ENCODE measurements at places on chromosomes 4 and X. TPM values are rescaled to one million over a fixed set of nuclear protein-coding genes. Genes with fewer than 3 reads are reported as not detected.

GRCh38 chr4:182809417-182810102 lies 107.6 kb downstream of the DCTD start:
- H3K4me1 ChIP-seq = peaks cover 5% of the 10 kb centered on the region
- DNase-seq = no peak
- peaks cover 29% of the 10 kb centered on the region for H3K27me3 ChIP-seq

DNA sequence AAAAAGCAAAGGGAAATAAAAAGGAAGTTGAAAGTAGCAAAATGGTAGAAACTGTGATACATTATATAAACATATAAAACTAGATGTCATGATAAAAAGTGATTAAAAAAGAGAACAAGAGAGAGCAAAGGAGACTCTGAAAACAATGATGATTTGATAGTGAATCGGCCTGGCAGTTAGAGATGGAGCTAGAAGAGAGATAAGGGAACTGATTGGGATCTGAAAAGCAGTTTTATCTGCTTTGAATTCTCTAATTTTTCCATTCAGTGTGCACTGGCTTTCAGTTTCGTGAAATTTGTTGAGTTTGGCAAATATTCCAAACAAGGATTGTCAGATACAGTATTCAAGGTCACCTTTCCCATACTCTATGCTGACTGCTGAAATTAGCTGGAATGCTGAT lies 21.9 kb upstream of the CCSER1 start:
- H3K4me1 ChIP-seq = no peaks in the 10 kb centered on the region
- no peaks in the 10 kb centered on the region for H3K27me3 ChIP-seq
- H3K27ac ChIP-seq = no peak overlapping the region
- no peak for DNase-seq
- no peak overlapping the region for H3K4me3 ChIP-seq

- H3K27ac ChIP-seq = no peak overlapping the region
- no peaks in the 10 kb centered on the region for H3K27me3 ChIP-seq
- no peak overlapping the region for H3K4me3 ChIP-seq
- no peak for DNase-seq
- H3K4me1 ChIP-seq = peaks cover 9% of the 10 kb centered on the region
- no peaks in the 10 kb centered on the region for H3K36me3 ChIP-seq
These were observed 94.6 kb downstream of the HPGD start for GRCh38 chr4:174427571-174428140.

DKK2 gene
- not detected for polyA plus RNA-seq

PARM1 gene
- polyA plus RNA-seq = 23.6 TPM

- H3K36me3 ChIP-seq = no peaks in the 10 kb centered on the region
- no peak overlapping the region for H3K27ac ChIP-seq
- DNase-seq = no peak
These were observed 90.8 kb upstream of the AMOT start for GRCh38 chrX:112931478-112931877.

- no peaks in the 10 kb centered on the region for H3K27me3 ChIP-seq
- DNase-seq = no peak
- H3K36me3 ChIP-seq = peaks cover 9% of the 10 kb centered on the region
- no peak overlapping the region for H3K4me3 ChIP-seq
These were observed 35.8 kb downstream of the EIF2S3 start for GRCh38 chrX:24090300-24091200.

GRCh38 chr4:98771959-98772632 lies 113.7 kb upstream of the TSPAN5 start:
- H3K27me3 ChIP-seq = peaks cover 6% of the 10 kb centered on the region
- no peak for DNase-seq
- no peak overlapping the region for H3K4me3 ChIP-seq
- H3K36me3 ChIP-seq = no peaks in the 10 kb centered on the region

DNA sequence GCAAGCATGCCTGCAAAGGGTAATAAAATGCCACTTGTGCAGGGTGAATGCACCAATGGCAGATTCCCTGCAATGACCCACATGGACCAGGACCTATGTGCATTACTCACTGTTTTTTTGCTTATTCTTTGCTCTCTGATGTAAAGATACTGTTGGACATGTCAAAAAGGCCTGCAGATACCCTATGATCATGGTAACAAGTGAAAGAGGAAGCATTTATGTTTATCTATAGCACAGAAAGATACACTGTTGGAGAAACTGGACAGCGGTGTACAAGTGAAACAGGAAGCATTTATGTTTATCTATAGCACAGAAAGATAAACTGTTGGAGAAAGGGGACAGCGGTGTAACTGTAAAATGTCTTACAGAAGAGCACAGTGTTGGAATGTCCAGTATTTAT lies 127.5 kb downstream of the PAPSS1 start:
- no peaks in the 10 kb centered on the region for H3K27me3 ChIP-seq
- no peaks in the 10 kb centered on the region for H3K4me1 ChIP-seq
- DNase-seq = no peak
- H3K27ac ChIP-seq = peak overlapping the region; percentile 61
- no peak overlapping the region for H3K4me3 ChIP-seq
